Pons (tissue), 1 donor: ENCODE measurements at places on chromosomes 3 and 15.

GRCh38 chr3:134463676-134464063 is 22.1 kb downstream of the ANAPC13 start:
- DNase-seq = no peak

DNA sequence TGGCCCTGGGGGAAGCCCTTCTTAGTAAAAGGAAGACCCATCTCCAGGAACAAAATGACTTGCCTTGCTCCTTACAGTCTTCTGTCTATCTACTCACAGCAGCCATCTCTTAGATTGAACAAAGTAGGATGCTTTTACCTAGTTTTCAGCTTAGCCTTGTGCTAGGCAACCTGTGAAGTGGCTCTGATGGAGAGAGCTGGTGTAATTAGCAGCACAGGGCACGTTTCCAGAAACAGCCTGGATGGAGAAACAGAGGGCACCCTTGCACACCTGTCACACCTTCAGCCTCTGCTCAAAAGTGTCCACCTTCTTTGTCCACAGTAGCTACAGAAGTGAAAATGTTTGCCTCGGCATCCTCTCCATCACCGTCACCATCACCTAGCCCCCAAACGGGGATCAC is 292.9 kb downstream of the RORA start:
- no peak for DNase-seq

- no peak for DNase-seq
Measured at GRCh38 chr3:195352895-195353488, 82.0 kb upstream of the XXYLT1 start.

DNA sequence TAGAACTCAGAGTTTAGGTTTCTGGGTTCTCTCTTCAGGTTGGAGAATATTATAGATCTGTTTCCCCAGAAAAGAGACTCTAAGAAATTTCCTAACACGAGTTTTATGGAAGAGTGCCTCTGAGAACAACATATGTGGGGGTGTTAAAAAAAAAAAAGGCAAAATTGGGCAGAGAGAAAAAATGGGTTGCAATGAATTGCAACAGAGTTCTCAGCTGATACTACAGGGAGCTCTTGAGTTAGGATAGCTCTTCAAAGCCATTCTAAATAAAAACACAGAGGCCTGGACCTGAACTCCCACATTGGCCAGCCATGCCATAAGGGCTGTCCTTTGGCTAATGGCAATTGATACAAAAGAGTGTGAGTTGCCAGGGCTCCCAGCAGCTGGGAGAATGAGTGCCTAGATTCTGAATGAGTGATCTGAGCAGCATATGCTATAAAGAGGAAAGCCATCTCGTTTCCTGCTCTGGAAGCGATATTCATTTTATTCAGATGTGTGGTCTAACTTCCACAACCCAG is 20.1 kb upstream of the UBE2E2 start:
- DNase-seq = no peak

DNA sequence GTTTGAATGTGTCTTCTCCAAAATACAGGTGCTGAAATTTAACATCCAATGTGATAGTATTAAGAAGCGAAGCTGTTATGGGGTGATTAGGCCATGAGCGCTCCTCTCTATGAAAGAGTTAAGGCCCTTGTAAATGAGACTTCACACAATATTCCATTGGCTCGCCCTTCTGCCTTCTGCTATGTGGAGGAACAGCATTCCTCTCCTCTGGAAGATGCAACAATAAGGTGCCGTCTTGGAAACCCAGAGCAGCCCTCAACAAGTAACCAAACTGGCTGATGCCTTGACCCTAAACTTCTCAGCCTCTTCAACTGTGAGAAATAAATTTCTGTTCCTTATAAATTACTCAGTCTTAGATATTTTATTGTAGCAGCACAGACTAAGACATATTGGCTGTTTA is 874.6 kb downstream of the ROBO1 start:
- DNase-seq = no peak

- no peak for DNase-seq
Measured at GRCh38 chr3:123053107-123053506, 13.7 kb upstream of the PDIA5 start.

DNA sequence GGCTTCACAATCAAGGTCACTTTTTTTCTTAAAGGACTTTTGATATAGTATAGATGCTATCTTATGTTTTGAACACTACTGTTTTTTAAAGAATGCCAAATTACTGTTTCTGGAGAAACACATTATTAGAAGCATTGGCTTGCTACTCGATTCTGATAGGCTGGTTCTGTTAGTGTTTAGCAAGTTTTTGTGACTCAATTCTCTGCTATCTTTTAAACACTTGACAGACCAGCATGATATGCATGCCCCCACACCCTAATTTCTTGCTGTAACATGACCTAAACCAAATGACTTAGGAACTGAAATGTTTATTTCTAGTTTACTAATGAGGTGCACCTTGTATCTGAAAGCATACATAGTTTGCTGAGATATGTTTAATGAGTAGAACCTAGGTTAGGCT is 5.5 kb upstream of the IL20RB start:
- DNase-seq = no peak

- DNase-seq = no peak
Measured at GRCh38 chr15:58710701-58711100, 38.8 kb downstream of the ADAM10 start.

GRCh38 chr15:85615930-85616329 is 178.8 kb downstream of the KLHL25 start:
- no peak for DNase-seq

GRCh38 chr3:188497021-188497420 is 343.1 kb downstream of the LPP start:
- no peak for DNase-seq

DNA sequence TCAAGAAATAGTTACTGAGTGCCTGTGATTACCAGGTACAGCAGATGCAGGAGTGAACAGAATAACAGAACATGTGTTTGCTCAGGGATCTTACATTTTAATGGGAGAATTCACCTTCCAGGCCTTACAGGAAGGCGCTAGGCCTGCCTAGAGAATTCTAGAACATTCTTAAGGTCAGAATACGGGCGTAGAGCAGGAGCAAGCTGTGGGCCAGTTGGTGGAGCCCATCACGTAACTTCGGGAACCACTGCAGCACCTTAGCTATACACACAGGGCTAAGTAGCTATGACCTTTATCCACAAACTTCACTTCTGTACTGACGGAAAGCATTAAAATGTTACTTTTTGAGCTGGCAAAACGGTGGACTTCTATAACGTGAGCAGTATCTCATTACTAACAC is 743 bp upstream of the DAZL start:
- DNase-seq = no peak

DNA sequence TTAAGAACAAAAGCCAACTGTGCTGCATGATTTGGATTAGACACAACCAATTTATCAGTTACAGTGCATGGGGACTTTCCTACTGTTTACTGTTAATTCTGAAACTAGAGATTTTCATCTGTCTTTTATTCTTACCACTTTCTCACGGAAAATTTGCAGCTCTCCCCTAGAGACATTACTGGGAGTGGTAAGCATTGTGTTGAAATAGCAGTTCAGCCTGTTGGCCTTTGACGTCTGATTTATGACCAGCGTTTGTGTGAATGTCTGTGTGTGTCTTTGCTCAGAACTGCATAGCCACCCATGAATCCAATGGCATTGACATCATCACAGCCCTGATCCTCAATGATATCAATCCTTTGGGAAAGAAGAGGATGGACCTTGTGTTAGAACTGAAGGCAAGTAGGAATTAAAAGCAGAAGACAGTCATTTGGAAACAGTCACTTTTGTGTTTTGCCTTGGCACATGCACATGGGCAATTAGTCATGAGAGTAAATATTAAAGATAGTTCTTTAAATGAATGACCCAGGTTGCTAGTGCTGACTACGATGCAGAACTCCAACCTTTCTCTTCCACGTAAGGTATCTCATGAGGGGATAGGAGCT is 202.2 kb upstream of the BHLHE40 start:
- DNase-seq = no peak

DNA sequence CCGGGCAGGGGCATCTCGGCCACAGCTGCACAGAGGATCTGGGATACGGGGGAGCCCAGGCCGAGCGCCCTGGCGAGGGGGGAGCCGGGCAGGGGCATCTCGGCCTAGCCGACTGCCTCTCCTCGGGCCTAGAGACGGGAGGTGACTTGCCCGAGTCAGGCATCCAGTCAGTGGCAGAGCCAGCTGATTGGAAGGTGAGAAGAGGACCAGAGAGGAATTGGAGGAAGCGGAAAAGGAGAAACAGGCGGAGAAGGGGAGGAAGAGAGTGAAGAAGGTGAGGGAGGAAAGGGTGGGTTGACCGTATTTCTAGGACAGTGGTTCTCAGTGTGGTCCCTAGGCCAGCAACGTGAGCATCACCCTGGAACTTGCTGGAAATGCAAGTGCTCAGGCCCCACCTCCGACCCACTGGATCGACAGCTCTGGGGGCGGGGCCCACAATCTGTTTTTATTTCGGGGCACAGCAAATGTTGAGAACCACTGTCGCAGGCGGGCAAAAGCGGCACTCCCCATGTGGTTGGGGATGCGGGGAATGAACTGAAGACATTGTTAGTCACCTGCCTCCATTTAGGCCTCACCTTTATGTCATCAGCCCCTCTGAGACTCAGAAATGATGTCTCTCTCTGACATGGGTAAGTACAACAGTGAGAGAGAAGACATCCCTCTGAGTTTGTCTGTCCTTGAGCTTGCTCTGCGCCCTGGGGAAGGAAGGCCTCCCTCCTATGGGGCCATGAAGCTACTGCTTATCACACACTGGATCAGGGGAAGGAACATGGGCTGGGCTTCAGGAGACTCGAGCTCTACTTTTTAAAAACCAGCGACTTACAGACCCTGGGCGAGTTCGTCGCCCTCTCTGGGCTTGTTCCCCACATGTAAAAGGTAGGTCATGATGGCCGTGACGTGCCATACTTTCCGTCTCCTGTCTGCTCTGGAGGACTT is 1.0 kb upstream of the MELTF start:
- no peak for DNase-seq

GRCh38 chr3:132509096-132509495 is 88.0 kb upstream of the ACKR4 start:
- no peak for DNase-seq

DNA sequence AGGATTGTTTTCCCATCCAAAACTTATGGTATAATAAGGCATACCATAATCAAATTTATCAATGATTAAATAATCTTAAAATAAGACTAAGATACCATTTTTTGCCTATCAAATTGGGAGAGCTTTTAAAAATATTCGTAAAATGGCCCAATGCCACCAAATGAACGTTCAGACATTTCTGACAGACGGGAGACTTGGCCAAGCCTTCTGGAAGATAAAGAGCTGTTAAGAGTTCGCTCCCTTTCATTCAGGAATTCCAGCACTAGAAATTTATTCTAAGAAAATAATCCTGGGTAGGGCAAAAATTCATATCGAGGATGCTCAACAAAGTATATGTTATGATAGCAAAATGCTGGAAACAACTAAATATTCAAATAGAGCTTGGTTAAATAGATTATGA is 85.6 kb upstream of the NEO1 start:
- no peak for DNase-seq
